ENCODE measurements at places on chromosomes 13 and 19. TPM values are rescaled to one million over a fixed set of nuclear protein-coding genes. Genes with fewer than 3 reads are reported as not detected.

TMEM59L gene
- 0.27 TPM for polyA plus RNA-seq

OR10H1 gene
- polyA plus RNA-seq = not detected

AMH gene
- not detected for polyA plus RNA-seq

DPP9 gene
- 16.1 TPM for polyA plus RNA-seq

SCAMP4 gene
- 12.1 TPM for polyA plus RNA-seq

ZNF432 gene
- 3.2 TPM for polyA plus RNA-seq

GRCh38 chr19:6115992-6116391, 5.7 kb upstream of the RFX2 start:
- no peak overlapping the region for H3K27ac ChIP-seq
- peaks cover 5% of the 10 kb centered on the region for H3K36me3 ChIP-seq
- peaks cover 3% of the 10 kb centered on the region for H3K27me3 ChIP-seq
- no peak overlapping the region for H3K4me3 ChIP-seq

DNA sequence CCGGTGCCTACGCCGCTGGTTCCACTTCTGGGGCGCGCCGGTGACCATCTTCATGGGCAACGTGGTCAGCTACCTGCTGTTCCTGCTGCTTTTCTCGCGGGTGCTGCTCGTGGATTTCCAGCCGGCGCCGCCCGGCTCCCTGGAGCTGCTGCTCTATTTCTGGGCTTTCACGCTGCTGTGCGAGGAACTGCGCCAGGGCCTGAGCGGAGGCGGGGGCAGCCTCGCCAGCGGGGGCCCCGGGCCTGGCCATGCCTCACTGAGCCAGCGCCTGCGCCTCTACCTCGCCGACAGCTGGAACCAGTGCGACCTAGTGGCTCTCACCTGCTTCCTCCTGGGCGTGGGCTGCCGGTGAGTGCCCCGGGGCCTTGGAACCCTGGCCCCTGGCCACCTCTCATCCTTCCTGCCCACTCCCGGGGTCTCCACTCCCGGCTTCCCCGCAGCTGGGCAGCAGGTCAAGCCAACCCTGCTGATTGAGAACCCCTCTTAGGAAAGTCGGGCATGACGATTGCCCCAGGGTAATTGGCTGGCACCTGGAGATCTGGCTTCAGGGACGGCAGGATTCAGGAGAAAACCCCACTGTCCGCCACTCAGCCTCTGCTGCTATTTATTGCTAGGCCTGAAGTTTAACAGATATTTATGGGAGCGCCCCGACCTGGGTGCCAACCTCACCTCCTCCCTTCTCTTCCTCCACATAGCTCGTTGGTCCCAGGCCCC, 39.1 kb downstream of the TRPM4 start:
- peaks cover 9% of the 10 kb centered on the region for H3K27me3 ChIP-seq
- H3K4me1 ChIP-seq = no peaks in the 10 kb centered on the region
- no peak for DNase-seq
- no peaks in the 10 kb centered on the region for H3K36me3 ChIP-seq
- no peak overlapping the region for H3K4me3 ChIP-seq

DNA sequence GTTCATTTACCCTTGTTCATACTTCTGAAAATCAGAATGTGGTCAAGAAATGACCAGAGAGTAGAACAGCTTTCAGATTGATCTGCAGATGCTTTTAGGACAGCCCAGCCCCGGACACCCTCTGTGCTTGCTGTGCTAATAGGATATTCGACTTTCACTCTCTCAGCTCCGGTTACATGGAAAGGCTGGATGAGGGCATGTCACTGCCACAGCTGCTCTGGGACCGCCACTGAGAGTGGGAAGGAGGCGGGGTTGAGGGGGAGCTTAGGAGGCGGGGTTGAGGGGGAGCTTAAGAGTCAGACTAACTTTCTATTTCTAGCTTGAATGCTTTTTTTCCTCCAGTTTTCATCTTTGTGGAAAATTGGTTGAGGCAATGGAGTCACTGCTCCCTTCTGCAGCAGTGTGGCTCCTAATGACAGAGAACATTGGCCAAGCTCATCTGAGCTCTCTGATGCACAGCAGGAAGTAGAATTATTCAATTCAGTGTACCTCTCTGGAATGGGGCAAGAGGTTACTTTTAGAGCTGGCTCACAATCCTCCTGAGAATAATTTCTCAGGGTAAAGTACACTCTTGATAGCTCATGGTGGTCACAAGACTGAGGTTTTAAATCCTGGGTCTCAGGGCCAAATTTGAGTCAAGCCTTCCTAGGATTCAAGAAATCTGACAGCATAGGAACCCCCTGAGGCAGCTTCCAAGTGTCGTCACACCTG, 74.6 kb upstream of the NPAS1 start:
- peaks cover 16% of the 10 kb centered on the region for H3K4me1 ChIP-seq
- peaks cover 37% of the 10 kb centered on the region for H3K36me3 ChIP-seq
- peak overlapping the region; percentile 38 for H3K27ac ChIP-seq

GRCh38 chr13:114099191-114099590, 33.2 kb downstream of the RASA3 start:
- H3K36me3 ChIP-seq = peaks cover 49% of the 10 kb centered on the region
- H3K4me3 ChIP-seq = no peak overlapping the region
- no peak for DNase-seq
- H3K4me1 ChIP-seq = peaks cover 74% of the 10 kb centered on the region
- peak overlapping the region; percentile 62 for H3K27ac ChIP-seq

- peaks cover 6% of the 10 kb centered on the region for H3K4me1 ChIP-seq
- no peak overlapping the region for H3K4me3 ChIP-seq
- peaks cover 12% of the 10 kb centered on the region for H3K36me3 ChIP-seq
- H3K27ac ChIP-seq = no peak overlapping the region
Measured at GRCh38 chr19:34639491-34640085, 37.4 kb downstream of the SCGB2B2 start.

DNA sequence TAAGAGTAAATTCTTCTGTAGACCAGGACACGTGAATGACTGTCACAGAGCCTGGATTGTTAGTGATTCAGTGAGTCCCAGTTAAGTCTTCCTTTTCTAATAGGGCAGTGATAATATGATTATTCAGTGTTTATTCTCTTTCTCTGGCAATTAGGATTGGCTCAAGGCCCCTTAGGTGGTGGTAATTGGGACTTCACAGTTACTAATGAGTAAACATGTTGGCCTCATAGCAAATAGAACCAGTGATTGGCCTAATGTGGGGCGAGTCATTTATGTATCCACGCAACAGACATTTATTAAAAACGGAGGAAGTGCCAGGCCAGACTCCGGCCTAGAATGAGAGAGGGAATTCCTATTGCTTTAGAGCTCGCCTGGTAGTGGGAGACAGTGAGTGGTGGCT, 72.4 kb downstream of the SHISA2 start:
- no peaks in the 10 kb centered on the region for H3K27me3 ChIP-seq
- no peak for DNase-seq
- no peak overlapping the region for H3K4me3 ChIP-seq
- no peak overlapping the region for H3K27ac ChIP-seq
- no peaks in the 10 kb centered on the region for H3K36me3 ChIP-seq

DNA sequence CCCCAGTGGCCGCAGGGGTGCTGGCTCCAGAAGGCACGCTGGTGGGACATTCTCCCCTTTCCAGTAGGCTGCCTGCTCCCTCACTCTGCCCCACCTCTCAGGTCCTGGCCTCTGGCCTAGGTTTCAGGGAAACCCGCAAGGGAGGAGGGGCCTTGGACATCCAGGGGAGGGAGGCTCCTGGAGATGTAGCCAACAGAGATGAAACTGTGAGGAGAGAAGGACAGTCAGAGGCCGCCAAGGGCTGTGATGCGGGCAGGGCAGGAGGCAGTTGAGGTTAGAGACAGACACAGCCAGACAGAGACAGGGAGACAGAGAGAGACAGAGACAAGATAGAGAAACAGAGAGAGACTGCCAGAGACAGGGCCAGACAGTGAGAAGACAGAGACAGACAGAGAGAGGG, 127.7 kb downstream of the UQCRFS1 start:
- DNase-seq = no peak
- H3K4me1 ChIP-seq = no peaks in the 10 kb centered on the region
- peaks cover 15% of the 10 kb centered on the region for H3K27me3 ChIP-seq
- H3K27ac ChIP-seq = no peak overlapping the region

- no peak overlapping the region for H3K4me3 ChIP-seq
- no peak overlapping the region for H3K27ac ChIP-seq
- no peaks in the 10 kb centered on the region for H3K36me3 ChIP-seq
- H3K4me1 ChIP-seq = peaks cover 3% of the 10 kb centered on the region
Measured at GRCh38 chr19:41734156-41734555, 21.2 kb upstream of the CEACAM6 start.

DNA sequence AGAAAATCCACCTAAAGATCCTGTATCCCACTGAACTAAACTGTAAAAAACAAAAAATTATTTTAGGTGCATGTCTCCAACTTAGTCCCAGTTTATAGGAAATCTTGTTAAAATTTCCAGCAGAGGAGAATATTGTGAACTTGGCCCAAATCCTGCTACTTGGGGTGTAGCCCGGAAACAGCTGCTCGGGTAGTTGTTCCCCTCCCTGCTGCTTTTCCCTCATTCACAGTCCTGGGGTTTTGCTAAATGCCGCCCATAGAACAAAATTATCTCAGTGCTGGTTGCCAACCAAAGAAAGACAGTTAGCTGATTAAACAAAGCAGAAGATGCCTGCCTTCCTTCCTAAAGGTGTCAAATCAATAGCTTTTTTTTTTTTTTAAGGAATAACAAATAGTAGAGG, 330.5 kb upstream of the KLF12 start:
- DNase-seq = no peak
- no peaks in the 10 kb centered on the region for H3K36me3 ChIP-seq

DNA sequence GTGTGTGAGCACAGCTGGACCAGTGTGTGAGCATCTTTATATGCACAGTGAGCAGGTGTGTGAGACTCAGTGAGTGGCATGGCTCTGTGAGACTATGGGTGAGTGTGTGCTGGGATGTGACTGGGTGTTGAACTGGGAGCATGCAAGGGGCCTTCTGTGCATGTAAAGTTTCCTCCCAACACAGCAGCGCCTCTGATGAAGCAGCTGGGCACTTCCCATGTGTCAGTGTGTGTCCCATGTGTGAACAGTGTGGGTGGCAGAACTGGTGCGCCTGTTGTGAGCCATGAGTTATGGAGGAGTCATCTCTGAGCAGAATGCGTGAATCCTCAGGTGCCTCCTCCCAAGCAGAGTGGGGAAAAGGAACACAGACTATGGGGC, 24.1 kb downstream of the LGALS16 start:
- peaks cover 9% of the 10 kb centered on the region for H3K4me1 ChIP-seq
- no peak overlapping the region for H3K4me3 ChIP-seq
- H3K27ac ChIP-seq = peak overlapping the region; percentile 46
- H3K27me3 ChIP-seq = peaks cover 2% of the 10 kb centered on the region
- DNase-seq = no peak

DNA sequence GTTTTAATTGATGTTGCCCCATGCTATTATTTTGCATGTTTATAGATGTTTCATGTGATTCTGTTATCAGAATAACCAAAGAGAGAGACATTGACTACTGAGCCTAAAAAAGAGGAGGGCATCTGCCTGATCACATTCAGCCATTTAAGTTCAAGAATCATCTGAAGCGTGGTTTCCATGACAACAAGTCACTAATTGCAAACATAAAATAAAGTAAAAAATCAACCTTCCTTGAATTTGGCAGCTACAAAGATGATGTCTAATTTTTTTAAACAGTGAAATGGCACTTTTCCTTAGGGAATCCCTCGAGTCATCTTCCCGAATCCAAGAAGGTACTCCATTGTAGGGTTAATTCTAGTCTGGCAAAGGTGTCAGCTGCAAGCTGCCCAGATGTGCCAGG, 884.2 kb downstream of the DIAPH3 start:
- H3K27ac ChIP-seq = no peak overlapping the region
- H3K27me3 ChIP-seq = peaks cover 8% of the 10 kb centered on the region
- peaks cover 1% of the 10 kb centered on the region for H3K4me1 ChIP-seq
- H3K4me3 ChIP-seq = no peak overlapping the region

DNA sequence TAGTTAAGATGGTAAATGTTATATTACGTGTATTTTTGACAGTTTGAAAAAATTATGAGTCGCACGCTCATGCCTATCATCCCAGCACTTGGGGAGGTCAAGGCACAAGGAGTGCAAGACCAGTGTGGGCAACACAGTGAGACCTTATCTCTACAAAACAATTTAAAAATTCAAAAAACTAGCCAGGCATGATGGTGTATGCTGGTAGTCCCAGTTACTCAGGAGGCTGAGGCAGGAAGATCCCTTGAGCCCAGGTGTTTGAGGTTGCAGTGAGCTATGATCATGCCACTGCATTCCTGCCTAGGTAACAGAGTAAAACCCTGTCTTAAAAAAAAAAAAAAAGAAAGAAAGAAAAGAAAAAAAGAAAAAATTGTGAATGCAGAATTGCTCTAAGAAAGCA, 58.0 kb downstream of the TBC1D4 start:
- H3K27ac ChIP-seq = no peak overlapping the region
- peaks cover 5% of the 10 kb centered on the region for H3K4me1 ChIP-seq
- DNase-seq = no peak
- H3K36me3 ChIP-seq = no peaks in the 10 kb centered on the region
- H3K4me3 ChIP-seq = no peak overlapping the region
- H3K27me3 ChIP-seq = no peaks in the 10 kb centered on the region

DNA sequence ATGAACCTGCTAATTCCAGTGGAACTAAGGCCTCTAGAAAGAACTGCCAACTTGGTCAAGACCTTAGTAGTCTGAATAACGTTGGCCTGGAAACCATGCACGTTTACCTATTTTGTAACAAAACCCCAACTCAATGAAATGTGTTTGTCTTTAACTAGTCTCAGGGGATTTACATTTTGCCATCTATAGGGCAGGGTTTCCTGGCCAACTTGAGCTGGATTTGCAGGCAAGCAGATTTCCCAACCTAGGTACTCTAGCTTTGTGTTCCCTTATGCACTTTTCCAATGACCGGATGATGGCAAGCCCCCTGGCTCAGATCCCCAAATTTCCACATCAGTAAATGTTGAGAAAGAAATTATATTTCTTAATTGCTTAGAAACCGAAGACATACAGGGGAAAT, 114.5 kb downstream of the IRS2 start:
- H3K4me3 ChIP-seq = no peak overlapping the region
- no peak for DNase-seq
- no peaks in the 10 kb centered on the region for H3K4me1 ChIP-seq
- no peak overlapping the region for H3K27ac ChIP-seq

DNA sequence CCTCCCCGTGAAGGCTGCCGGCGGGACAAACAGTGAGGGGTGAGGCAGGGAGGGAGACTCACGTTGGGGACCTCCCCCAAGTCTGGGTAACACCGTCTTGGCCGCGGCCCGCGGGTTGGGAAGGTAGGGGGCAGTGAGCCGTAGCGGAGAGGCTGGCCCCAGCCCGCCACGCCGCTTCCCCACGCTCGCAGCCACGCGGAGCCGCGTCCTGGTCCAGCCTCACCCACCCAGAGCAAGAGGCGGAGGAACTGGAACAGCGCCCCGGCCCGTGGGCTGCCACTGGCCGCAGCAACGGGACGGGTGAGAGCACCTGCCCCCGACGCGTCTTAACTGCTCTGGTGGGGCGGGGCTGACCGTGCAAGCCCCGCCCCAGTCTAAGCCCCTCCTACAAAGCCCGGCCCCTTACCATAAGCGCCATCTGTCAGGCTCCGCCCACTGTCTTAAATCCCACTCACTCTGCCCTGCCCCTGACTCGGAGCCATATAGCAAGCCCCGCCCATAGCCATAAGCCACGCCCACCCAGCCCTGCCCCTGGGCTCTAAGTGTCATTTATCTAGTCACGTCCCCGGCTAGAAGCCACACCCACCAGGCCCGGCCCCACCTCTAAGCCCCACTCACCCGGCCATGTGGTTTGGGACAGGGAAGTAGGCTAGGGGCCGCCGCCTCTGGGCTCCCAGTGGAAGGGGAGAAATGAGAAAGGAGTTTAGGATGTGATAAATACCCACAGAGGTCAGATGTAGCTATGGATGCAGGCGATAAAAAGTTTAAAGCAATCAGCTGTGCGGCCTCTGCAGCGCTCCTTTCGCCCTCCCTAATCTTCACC, 2.1 kb upstream of the CCL25 start:
- H3K27ac ChIP-seq = peak overlapping the region; percentile 64
- peaks cover 2% of the 10 kb centered on the region for H3K27me3 ChIP-seq
- peak overlapping the region; percentile 80 for H3K4me3 ChIP-seq

GRCh38 chr19:48283908-48284307, 14.0 kb downstream of the ZNF114 start:
- no peak for DNase-seq
- no peaks in the 10 kb centered on the region for H3K4me1 ChIP-seq
- H3K27me3 ChIP-seq = peaks cover 3% of the 10 kb centered on the region
- H3K4me3 ChIP-seq = no peak overlapping the region

Measured in naive thymus-derived CD8-positive, alpha-beta T cell (primary cell).